ENCODE measurements at places on chromosomes 3 and 15.

DNA sequence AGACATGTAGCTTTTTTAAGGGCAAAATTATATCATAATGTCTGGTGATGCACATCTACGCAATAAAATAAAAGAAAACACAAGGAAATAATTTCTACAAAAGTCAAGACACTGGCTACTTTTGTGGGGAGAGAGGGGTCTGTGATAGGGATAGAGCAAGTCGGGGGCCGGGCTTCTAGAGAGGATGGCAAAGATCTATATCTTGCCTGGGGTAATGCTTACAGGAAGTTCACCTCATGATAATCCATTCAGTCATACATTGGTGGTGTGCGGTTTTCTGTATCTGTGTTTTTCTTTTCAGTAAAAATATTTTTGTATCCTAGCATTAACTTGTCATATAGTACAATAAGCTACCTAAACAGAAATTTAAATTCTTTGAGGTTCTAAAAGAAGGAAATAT lies 178.8 kb downstream of the ARRDC4 start:
- DNase-seq: no peak

DNA sequence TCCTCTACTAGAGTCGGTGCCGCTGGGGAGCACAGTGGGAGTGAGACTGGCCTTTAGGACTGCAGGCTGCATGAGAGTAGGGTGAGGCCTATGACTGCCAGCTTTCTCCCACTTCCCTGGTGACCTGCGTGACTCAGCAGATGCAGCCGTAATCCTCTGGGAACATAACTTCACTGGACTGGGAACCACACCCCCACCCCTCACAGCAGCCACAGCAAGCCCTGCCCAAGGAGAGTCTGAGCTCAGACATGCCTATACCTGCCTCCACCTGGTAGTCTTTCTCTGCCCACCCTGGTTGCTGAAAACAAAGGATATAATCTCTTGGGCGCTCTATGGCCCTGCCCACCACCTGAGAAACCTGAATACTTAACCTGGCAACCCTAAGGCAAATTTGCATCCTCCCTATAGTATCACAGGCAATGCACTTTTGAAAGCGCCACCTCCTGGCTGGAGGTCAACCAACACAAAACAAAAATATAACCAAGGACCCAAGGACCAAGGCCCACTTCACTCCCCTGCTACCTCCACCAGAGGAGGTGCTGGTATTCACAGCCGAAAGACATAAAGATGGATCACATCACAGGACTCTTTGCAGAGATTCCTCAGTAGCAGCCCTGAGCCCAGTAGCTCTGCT lies 308.9 kb downstream of the CTNNB1 start:
- DNase-seq: no peak

GRCh38 chr3:183158551-183159006 lies 4.0 kb downstream of the LAMP3 start:
- no peak for DNase-seq

- DNase-seq: no peak
These were observed 548.8 kb upstream of the MDFIC2 start for GRCh38 chr3:70861234-70861633.

DNA sequence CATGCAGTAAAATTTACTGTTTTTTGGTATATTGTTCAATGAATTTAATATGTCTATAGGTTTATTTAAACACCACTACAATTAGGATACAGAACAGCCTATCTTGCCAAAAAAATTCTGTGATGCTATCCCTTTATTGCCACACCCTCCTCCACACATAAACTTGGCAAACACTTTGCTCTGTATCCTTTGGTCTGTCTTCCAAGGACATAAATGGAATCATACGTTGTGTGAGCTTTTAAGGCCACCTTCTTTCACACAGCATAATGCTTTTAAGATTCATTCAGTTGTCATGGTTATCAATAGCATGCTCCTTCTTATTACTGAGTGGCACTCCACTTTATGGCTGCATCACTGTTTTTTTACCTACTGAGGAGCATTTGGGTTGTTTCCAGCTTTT lies 71.5 kb downstream of the CERS3 start:
- no peak for DNase-seq

DNA sequence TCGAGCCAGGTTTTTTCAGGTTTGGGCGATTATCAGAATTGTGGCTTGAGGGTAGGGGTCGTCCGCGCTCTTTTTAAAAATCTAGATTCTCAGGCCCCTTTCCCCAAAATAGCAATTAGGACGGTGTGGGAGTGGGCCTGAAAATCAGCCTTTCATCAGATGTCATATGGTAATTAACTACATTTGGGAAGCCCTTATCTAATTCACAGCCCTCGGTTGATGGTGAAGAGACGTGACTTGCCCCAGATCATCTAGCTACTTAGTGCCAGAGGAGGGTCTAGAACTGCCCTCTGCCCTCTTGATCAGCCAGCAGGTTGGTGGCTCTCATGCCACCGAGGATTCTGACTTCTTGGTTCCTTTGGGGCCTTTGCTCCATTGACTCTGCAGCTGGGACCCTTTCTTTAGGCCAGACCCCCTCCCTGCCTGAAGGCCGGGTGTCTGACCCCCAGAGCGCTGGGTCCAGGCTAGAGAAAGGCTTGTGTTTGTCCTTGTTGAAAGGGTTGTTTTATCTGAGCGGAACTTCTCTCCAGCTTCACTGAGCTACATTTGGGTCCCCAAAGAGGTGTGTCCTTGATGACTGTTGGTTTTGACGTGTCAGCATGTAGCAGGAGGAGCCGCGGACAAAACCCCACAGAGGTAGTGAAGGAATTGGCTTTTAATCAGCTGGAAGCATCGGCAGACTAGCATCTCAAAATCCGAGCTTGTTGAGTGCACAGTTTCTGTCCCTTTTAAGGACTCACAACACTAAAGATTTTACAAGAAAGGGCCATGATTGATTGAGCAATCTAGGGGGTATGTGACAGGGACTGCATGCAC lies 857 bp downstream of the AEN start:
- DNase-seq: peak; percentile 14

- no peak for DNase-seq
These were observed 120.9 kb upstream of the ZBED2 start for GRCh38 chr3:111715911-111716523.

GRCh38 chr3:16303037-16303575 lies 38.1 kb downstream of the OXNAD1 start:
- no peak for DNase-seq

GRCh38 chr3:16316847-16317560 lies 52.0 kb downstream of the OXNAD1 start:
- no peak for DNase-seq

GRCh38 chr15:48479751-48480150 lies 148.5 kb downstream of the DUT start:
- no peak for DNase-seq

- DNase-seq: no peak
These were observed 119.6 kb downstream of the CHDH start for GRCh38 chr3:53726643-53727042.

DNA sequence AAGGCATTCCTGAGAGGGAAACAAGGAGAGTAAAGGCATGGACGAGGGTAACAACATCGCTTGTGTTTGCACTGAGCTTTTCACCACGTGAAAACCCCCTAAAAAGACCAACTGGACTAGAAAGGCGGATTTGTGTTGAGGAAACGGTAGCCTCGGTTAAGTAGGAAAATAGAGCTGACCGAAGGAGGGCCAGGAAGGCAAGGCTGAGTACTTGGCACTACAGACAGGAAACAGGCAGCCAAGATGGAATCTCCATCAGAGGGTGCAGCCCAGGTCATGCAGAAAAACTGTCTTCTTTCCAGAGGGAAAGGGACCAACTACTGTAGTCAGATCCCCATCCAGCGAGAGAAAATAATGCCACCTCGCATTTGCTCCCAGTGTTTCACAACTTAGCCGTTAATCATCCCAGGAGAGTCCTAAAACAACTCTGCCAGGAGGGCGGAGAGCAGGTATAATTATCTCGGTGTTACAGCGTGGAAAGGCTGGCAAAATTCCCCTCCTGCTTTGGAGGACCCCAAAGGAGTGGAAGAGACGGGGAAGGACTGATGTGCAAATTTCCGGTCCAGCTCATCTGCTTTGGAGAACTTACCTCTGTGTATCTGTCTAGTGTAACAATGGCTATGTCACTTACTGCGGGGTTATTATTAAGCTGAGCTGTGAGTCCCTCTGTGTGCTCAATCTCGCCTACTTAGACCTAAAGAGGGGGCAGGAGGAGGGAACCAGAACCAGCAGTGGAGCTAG lies 77.2 kb downstream of the MYO1E start:
- no peak for DNase-seq

DNA sequence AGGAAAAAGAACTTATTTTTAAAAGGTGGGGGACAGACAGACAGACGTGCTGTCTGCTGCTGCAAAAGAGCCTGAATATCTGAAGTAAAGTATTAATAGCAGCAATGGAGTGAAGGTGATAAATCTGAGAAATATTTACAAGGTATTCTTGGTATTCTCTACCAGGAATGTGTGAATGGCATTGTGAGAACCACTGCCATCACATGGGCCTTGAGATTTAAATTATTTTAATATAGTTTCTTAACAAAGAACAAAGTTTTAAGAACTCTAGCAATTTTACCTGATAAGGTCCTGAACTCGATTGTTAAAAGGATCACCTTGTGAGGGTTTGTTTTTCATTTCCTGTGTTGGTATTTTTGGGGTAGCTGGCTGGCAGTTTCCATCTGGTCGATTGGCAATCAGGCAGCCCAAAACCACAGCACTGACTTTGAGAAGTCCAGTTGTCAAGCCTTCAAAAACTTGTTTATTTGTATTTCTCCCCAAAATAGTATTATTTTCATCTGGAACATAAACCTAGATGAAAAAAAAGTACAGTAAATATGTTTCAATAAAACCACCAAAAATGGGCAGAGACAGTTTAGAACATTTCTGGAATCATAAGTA lies 97.3 kb downstream of the ISL2 start:
- no peak for DNase-seq

GRCh38 chr15:67660874-67661606 lies 118.5 kb downstream of the MAP2K5 start:
- DNase-seq: no peak
